ENCODE measurements at places on chromosomes 3 and 15.

GRCh38 chr3:174193604-174194003, 665.5 kb upstream of the NAALADL2 start:
- DNase-seq, result no peak

GRCh38 chr3:31254483-31254882, 278.2 kb upstream of the STT3B start:
- DNase-seq, result no peak

GRCh38 chr3:129195731-129196256, 12.1 kb upstream of the CNBP start:
- DNase-seq, result no peak

DNA sequence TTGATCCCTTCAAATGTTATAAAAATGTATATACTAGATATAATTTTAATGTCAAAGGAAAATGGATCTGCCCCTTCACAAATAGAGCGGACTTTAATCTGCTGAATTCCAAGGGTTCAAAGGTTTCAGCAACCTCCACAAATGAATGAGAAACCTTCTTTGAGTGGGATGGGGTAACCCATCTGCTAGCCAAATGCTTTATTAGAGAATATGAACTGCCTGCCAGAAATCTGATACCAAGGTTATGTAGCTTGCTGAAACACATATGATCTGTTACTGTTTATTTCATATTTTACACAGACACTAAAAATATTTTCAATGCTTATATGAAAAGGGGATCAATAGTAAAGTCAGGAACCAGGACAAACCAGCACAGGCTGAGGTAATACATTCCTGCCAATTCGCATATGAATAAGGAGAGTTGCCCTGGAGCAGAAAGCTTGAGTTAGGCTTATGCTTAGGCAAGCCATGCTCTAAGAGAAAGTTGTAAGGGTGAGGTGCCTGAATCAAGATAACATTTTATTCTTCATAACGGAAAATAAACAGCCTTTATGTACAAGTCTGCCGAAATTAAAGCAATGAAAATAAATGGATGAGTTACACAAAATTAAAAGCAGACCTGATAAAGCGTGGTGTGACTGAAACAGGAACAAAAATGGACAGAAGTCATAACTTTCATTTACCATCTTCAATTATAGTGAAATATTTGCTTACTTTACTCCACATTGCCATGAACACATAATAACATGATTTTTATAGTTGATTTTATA, 26.5 kb downstream of the PLOD2 start:
- DNase-seq, result peak; percentile 85

- DNase-seq, result no peak
Observed at GRCh38 chr15:67180514-67181191, 73.8 kb downstream of the AAGAB start.

DNA sequence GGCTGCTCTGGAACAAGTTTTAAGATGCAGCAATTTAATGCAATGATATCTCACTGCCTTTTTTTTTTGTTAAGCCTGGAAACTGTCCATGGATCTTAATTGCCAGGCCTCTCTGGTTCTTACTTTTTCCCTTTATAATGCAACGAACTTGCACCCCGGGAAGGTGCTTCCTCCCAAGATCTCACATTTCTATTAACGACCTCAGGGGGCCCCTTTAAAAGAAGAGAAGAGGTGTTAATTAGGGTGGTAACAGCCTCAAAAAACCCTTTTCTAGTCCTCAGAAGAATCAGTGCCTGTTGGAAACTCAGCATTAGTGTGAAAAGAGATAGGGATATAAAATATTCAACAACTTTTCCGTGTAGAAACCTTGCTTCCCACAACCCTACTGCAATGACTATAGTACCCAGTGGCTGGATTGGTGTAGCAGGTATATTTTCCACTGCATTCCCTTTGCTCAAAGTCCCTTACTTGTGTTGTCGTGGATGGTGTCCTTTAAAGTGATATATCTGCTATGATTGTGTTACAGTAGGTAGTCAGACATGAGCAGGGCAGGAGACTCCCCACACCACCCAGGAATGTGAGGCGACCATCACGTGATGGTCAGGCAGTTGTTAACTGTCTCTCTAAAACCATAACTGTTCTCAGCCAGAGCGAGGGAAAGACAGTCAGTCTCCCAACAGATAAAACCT, 121.8 kb downstream of the CTNNB1 start:
- no peak for DNase-seq
